ENCODE measurements at places on chromosomes 11 and 22.

- no peak for DNase-seq
These were observed 25.5 kb downstream of the RTN4R start for GRCh38 chr22:20242393-20243175.

DNA sequence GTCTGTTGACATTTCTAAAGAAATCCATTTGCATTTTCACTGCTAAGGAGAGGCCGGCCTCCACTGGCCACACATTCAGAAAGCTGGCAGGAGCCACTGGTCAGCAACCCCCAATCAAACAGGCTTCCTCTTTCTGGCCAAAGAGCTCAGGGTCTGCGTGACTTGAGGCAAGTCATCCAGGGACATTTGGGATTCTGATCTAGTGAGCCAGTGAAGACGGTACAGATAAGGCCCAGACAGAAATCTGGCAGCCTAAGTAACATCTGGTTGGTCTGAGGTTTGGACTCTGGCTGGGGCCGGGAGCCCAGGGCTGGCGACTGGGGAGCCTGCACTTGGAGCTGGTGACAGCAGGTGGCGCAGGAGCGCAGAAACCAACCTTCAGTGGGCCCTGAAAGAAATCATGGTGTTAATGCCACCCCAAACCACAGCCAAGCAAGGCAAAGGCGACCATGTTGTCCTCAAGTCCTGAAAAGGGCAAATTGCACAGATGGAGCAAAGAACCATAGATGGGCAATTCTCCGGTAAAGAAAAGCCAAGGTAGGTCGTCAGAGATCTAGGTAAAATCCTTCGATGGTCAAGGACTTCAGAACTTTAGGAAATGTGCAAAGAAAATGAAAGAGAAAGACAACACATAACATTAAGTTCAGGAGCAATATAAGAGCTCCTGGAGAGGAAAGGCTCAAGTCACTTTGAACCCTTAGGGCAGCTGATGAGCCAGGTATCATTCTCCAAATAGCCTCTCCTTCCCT is 99.4 kb upstream of the BLID start:
- no peak for DNase-seq

- no peak for DNase-seq
These were observed 3.1 kb downstream of the ST13 start for GRCh38 chr22:40853333-40853732.

DNA sequence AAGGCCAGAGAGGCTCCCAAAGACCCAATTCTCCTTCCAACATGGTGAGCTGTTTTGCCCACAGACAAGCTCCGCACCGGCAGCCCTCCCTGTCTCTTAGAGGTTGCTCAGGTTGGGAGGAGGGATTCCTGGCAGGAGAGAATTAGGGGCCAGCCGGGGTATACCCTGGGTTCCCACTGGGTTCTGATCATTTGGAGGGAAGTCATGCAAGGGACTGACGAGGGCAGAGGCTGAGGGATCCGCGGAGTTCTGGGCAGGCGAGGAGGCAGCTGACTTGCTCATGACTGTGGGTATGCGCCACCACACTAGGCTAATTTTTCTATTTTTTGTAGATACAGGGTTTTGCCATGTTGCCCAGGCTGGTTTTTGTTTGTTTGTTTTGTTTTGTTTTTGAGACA is 4.6 kb downstream of the ST3GAL4 start:
- no peak for DNase-seq

DNA sequence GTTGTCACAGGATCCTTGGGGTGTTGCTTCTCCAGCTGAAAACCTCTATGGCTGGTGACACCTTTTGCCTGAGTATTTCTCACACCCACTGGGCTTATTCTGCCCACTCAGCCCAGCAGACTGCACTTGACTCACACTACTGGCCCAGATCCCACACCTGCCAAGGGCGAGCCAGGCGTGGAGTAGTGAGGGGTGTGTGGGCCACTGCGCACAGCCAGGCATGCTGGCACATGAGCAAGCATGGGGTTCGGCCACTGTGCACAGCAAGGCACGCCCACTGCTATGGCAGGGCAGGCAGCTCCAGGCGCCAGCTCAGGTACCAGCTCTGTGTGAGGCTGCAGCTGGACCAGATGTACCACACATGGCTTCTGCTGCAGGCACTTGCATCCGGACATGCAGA is 116.5 kb upstream of the MTNR1B start:
- DNase-seq, result no peak

DNA sequence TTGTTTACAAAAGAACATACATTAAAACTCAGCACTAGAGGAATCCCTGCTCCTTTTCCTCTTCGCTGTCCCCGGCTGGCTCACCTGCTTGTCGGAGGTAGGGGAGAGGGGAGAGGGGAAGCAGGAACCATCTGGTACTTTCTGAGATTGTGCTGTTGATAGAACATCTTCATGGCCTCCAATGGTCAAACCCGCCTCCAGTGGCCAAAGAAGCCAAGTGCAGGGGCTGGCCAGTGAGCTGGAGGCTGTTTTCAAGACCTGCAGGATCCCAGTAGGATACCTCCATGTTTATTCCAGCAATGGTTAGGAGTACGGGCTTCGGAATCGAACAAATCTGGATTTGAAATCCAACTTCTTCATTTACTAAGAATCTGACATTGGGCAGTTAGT is 92.6 kb downstream of the PKNOX2 start:
- DNase-seq, result no peak

- no peak for DNase-seq
These were observed 1.9 kb downstream of the SLC25A45 start for GRCh38 chr11:65380460-65381119.

DNA sequence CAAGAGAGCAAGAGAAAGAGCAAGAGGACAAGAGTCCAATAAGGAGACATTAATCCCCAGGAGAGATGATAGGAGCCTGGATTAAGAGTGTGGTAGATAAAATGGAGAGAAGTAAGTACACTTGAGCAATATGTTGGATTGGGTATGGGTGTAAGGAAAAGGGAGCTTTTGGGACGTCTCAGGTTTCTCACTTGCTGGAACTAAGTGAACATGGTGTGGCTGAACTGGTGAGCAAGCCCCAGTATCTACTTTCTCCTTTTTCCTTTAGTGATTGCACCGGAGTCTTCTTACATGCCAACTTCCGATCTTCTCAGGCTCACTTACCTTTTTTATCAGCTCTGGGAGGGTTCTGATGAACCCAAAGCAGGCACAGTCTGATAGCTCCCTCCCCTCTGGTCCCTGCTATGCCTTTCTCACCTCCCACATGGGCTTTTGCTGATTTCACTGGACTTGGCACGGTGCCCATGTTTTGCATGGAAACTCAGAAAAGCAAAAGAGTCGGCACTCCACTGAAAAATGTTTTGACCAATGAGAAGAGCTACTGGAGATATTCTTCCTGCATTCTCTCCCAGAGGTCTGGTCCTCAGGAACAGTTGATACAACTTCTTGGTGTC is 14.5 kb upstream of the APLNR start:
- no peak for DNase-seq

All from stimulated activated CD8-positive, alpha-beta memory T cell treated with anti-CD3 and anti-CD28 coated beads, Interleukin-15, amount 100 ng/mL, for 48 hours (primary cell).